Umbilical cord (tissue), 2 donors: ENCODE measurements at places on chromosomes 13 and 19. TPM values are rescaled to one million over a fixed set of nuclear protein-coding genes. Genes with fewer than 3 reads are reported as not detected.
A peak's percentile ranks its signal among the peaks of the same experiment; 100 is the strongest.

Gene THSD8
- not detected for total RNA-seq

Gene NTF4
- 4.1 TPM for total RNA-seq

Gene RASL11A
- 25.5 TPM for total RNA-seq

Gene KLK13
- not detected for total RNA-seq

Gene PTH2
- not detected for total RNA-seq

GRCh38 chr19:18798384-18799352 lies 7.6 kb upstream of the COMP start:
- no peak for DNase-seq

DNA sequence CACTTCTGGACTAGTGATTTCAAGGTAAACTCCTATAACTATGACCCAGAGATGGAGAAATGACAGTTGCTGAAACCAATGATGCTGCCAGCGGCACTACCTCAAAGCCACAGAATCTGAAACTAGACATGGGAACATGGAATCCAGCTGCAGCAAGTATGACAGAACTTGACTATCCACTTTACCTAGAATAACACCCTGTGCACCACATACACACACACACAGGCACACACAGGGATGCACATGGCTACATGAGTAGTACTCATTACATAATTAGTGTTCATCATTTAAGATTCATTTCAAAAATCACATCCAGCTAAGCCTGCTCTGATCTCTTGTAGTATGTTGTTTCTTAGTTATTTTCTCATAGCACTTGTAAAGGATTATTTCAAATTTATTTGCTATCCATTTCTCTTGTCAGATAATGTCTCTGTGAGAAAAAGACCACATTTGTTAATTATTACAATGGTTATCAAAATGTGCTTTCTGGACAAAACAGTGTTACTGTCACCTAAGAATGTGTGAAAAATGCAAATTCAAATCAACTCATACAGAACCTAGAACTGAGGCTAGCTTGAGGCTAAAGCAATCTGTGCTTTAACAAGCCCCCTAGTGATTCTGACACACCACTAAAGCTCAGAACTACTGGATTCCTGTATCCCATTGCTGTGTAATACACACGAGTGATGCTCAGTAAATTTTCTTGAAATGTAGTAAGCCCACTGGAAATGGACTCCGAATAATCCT lies 59.4 kb downstream of the WTIP start:
- no peak for DNase-seq

GRCh38 chr19:4233282-4233853 lies 4.0 kb downstream of the EBI3 start:
- DNase-seq = no peak

DNA sequence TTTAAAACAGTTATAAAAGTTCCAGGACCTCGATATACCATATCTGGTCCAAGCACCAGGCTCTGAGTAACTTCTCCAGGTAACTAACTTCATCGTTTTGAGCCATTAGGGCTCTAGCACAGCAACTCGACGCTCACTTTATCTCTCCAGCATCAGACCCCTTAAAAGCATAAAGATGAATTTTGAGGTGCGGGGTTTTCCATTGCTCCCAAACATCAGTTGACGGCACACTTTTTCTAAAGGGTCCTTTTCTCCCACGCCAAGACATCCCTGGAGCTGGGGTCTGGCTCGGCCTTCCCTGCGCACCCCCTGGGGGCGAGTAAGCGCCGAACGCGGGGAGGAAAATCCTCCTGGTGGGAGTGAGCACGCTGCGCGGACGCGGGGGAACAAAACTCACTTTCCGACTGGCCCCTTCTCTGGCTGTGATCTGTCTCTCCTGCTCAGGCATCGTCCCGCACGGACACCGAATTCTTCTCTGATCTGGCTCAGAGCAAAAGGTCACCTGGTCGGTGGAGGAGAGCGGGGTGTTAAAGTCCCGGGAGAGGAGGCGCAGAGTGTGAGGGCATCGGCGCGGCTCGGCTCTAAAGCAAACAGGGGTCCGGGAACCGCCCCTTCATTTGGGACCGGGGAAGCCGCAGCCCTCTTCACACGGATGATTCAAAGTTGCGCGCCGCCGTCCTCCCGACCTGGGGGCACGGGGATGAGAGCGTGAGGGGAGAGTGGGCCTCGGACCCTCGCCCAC lies at the start of gene ATP7B:
Gene ATP7B, minus strand, starts transcription at position 561 of the 742 bp plus-strand sequence. Its CDS starts 113 bp downstream, at position 448.
- no peak for DNase-seq

DNA sequence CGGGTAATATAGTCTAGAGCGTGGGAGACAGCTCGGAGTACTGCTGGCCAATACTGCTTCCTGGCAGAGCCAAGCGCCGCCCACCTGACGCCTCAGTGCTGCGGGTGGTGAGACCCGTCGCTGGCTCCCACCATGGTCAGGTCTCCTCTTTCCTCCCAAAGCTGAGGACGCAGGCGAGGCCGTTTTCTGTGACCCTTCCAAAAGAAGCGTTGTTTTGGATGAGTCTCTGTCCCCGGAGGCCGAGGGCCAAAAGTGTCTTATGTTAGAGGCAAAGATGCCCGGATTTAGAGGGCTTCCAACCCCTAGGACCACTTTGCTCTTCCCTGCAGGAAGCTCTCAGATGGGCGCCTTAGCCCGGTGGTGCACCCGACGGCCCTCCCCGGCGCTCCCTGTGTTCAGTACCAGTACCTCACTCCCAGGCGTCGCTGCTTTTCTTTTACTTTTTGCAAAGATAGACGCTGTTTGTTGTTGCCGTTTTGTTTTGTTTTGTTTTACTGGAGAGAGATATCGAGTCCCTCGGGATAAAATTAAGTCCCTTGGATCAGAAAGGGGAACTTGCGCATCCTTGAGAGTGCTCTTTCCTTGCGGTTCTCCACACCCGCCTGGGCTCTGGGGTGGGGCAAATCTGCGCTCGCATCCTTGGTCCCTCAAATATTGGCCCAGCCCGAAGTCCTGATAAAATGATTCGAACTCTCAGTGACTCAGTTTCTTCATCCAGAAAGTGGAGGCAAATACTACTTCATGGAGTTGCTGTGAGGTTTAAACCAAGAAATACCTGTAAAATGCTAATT lies 7.0 kb downstream of the PDX1 start:
- no peak for DNase-seq

- peak; percentile 28 for DNase-seq
Measured at GRCh38 chr13:108227651-108228272, 9.6 kb downstream of the ABHD13 start.

DNA sequence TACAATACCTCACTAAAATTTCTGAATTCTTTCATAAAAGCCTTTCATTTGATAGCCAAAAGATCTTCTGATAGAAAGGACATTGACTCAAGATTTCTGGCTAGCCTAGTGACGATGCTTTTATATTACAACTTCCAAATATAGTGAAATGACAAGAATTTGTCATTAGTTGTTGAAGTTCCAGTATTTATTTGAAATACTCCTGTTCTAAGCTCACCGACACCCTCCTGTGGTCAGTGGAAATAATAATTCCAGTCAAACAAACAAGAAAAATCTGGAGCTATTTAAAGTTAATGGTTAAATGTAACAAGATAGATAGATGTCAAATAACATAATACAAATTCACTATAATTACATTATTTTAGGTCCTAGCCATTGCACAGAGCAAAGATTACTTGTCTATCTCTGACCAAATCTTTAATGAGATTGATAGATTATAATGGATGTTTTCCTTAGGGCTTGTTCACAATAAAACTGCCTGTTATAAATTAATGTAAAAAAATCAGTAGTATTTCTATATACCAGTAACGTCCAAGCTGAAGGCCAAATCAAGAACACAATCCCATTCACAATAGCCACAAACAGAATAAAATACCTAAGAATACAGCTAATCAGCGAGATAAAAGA lies 195.5 kb downstream of the RGCC start:
- DNase-seq = peak; percentile 69
